AML-193 (cell line): ENCODE measurements at places on chromosomes 1 and 21.

DNA sequence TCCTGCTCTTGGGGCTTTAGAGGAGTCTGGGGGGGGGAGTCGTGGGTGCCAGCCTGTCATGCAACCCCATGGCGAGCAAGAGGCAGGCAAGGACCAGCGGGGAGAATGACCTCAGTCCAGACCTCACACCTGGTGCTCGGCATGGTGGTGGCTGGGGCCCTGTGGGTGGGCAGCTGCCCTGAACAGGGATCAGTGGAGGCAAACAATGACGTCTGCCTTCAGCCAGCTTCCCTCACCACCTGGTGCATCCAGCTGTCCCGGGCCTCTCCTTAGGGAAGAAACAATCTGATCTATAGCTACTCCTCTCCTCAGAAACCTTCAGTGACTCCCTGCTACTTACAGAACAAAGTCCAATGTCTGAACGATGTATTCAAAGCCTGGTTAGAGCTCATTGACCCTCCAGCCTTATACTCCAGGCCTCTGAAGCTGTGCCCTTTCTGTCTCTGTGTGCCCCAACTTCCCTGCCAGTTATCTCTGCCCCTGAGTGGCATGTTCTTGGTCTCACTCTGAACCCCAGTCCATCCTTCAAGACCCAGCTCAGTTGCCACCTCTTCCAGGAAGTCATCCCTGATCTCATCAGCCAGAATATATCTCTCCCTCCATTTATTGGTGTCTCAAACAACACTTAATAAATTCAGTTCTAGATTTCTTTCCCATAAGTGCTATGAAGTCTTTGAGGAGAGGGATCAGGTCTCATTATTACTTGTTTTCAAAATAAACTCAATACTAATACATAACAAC lies 6.6 kb downstream of the PADI2 start:
- DNase-seq: no peak

- DNase-seq: no peak
Measured at GRCh38 chr21:31374395-31374794, 30.3 kb upstream of the TIAM1 start.

- no peak for DNase-seq
Measured at GRCh38 chr1:105785021-105785420, 1271.5 kb upstream of the PRMT6 start.

- DNase-seq: peak; percentile 20
Measured at GRCh38 chr21:31326522-31327242, 17.4 kb downstream of the TIAM1 start.

- no peak for DNase-seq
Measured at GRCh38 chr1:185769136-185769535, 34.9 kb downstream of the HMCN1 start.

- DNase-seq: no peak
Measured at GRCh38 chr1:184974837-184975115, 468 bp upstream of the NIBAN1 start.

DNA sequence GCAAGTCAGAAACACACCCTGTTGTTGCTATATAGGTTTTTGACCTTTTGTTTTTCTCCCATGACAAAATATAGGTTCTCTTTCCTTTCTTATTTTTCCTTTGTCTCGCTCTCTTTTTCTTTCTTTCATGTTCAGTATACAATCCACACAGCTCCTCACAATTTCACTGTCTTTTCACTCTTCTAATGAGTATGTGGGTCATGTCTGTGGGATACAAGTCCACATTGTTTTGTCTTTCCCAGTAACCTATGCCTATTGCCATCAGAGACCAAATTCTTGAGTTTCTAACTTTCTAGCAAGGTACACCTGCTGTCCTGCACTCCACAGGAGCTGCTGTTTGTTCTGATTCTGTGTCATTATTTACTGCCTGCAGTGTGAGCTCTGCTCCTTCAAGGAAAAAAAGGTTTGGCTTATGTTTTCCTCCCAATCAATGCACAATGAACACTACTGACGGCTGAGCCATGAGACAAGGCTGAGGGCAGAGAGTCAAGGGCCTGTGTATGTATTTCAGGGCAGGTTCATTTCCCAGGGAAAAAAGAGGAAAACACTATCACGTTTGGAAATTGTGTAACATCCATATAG lies 453.8 kb downstream of the NEGR1 start:
- no peak for DNase-seq

GRCh38 chr1:157095091-157095490 lies 4.5 kb downstream of the ETV3L start:
- DNase-seq: no peak

DNA sequence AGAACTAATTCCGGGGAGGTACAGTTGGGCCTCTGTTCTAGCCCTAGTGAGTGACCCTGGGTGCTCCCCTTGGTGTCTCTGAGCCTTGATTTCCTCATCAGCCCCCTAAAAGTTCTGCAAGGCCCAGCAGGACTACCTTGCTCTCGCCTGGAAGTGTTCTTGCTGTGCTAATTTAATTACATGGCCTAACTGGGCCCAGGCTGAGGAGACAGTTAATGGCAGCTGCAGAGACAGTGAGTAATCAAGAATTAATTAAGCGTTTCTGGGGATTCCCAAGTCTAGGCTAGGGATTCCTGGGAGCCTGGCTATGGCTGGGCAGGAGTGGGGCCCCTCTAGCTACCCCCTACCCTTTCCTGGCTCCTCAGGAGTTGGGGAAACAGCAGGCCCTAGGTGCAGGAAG lies 24.7 kb upstream of the DMBX1 start:
- no peak for DNase-seq

DNA sequence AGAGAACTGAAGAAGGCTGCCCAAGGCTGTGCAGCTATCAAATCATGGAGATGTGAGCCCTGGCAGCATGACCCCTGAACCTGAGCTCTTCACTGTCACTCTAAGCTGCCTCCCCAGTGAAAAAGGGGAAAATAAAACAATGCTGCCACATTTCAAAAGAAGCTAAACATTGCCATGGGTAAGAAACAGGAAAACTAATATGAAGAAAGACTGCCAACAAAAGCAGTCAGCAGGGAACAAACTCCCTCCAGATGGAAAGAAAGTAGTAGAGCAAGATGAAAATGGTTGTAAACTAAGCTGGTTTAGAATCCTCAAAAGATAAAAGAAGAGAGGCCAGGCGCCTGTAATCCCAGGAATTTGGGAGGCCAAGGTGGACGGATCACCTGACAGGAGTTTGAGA lies 36.2 kb upstream of the CSF1 start:
- DNase-seq: no peak

DNA sequence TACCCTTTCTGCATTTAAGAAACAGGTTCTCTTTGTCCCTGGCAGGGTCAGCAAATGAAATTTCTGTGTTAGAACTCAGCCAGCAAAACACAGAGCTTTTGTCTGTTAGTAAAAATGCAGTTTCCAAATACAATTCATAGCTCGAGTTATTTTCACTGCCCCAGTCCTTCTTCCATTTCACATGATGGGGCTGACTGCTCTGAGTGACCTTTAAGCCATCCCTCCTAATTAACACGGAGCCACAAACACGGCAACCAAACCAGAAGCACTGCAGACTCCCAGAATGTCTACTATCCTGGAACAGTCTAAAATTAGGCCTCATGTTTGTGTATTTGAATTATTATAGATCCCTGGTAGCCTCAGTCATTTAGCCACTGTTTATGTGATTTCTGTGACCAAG lies 99.1 kb upstream of the RGS4 start:
- no peak for DNase-seq

GRCh38 chr1:86449103-86449502 lies 19.6 kb upstream of the CLCA1 start:
- DNase-seq: no peak

DNA sequence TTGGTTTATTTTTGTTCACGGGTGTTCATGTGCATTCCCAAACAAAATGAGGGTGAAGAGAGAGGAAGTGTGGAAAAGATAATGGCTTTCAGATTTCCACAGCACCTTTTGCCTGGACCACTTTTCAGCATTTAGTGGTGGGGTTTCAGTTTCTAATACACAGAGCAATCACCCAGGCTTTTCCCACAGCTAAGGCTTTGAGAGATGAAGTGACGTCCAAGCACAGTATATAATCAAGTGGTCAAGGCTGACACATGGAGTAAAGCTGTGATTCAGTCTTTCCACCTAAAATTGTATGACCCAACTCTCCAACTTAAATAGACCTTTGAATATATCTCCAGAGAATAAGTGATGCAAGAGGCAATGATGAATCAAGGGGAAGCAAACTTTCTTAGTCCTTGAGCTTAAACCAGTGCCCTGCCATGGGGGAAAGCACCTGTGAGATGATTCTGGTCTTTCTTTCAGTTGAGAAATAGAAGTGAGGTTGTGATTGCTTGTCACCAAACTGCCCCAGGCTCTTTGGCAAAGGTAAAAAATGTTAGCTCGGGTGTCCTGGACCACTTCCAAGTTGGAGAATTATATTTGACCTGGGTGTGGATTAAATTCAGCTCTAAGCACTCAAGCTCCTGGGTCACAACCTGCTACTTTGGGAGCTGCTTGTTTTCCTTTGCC lies 2.4 kb upstream of the PIK3R3 start:
- no peak for DNase-seq

DNA sequence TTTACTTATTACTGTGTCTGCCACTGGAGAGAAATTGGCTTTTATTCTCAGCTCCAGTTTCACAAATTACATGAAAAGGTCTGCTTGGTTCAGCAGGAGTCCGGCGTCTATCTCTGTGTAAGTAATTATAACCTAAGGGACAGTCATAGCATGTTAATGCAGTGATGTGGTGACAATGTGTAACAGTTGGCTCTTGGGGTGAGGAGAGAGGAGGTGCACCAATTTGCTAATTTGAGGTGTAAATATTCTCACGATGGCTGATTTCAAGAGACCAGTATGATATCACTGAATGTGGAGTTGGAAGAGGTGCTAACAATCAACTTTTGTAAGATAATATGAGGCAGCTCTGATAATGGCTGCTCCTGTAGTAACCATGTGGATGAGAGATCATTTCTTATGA lies 86.1 kb downstream of the CTH start:
- no peak for DNase-seq

GRCh38 chr1:156559086-156559796 lies 13.1 kb downstream of the IQGAP3 start:
- no peak for DNase-seq

DNA sequence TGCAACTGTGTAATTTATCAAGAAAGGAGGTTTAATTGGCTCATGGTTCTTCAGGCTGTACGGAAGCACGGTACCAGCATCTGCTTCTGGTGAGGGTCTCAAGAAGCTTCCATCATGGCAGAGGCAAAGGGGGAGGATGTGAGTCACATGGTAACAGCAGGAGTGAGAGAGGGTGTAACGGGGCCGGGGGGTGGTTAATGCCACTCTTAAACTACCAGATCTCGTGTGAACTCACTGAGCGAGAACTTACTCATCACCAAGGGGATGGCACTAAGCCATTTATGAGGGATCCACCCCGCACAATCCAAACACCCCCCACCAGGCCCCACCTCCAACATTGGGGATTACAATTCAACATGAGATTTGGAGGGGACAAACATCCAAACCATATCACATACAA lies 21.0 kb upstream of the IFFO2 start:
- DNase-seq: no peak

GRCh38 chr21:41489329-41489728 lies 18.6 kb downstream of the TMPRSS2 start:
- no peak for DNase-seq

GRCh38 chr1:33985656-33986055 lies 121.8 kb downstream of the HMGB4 start:
- DNase-seq: no peak

- DNase-seq: no peak
Measured at GRCh38 chr1:176531036-176531435, 68.1 kb downstream of the PAPPA2 start.

DNA sequence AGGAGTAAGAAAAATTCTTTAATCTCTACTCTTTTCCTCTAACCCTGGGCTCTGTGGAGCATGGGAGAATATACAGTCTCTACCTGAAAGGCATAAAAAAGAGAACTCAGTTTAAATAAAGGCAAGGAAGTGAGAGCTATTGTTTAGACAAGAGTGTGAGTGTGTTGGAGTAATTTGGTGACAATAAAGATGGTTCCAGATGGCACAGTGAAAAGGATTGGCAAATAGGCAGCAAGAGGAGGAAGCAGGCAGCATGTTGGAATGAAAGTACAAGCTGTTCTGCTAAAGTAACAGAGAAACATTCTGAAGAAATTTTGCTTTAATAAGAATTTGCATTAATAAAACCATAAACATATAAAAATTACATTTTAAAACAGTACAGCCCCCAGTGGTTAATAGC lies 163.4 kb downstream of the DNM3 start:
- peak; percentile 15 for DNase-seq

DNA sequence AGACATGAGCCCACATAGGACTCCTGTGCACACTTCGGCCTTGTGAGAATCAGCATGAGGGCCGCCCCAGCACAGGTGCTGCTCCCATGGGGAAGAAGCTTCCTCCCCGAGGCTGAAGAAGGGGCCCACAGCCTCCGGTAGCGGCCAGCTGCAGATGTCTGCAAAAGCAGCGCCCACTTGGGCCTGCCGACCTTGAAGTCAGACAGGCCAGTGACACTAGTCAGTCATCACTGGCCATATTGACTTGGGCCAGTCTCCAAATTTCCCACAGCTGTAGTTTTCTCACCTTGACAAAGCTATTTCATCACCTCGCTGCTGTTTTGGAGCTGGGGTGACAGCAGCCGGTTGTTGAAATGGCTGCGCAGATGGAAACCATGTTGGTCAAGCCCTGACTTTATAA lies 83.0 kb downstream of the RIPK4 start:
- no peak for DNase-seq

DNA sequence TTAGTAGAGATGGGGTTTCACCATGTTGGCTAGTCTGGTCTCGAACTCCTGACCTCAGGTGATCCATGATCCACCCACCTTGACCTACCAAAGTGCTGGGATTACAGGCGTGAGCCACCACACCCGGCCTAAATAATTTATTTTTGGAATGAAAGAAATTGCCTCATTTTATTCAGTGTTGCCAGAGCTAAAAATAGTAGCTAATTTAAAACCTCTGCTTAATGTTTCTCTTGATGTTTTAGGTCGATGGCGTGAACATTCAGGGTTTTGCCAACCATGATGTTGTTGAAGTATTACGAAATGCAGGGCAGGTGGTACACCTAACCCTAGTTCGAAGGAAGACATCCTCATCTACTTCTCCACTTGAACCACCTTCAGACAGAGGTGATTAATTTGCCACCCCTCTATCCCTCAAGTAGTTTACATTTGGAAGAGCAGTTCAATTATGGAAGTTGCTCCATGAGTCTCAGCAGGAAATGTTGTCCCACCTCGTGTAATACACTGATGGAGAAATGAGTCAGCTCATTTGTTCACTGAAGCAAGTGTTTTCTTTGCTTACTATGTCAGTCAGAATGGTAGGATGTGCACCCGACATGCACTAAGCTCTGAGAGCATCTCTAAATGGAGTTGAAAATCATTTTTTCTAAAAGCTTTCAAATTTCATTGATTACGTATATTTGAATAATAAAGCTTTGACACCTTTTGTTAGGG lies 54.9 kb downstream of the PATJ start:
- DNase-seq: no peak

DNA sequence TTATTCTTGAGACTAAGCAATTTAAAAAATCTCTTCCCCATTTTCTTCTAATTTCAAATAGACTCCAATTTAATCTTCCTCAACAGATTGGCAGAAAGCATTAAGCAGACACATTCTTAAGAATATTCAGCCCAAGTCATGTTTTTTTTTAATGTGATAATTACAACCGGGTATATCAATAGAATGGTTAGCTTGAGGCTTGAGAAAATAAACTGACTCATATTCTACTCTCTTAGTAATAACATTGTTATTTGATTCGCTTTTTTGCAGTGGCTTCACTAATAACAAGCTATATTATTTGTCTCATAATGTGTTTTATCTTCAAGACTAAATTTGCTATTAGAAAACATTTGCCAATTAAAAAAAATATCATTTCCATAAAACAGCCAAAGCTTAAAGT lies 488.6 kb upstream of the RGS18 start:
- DNase-seq: no peak

GRCh38 chr1:155207806-155208540 lies at the start of gene THBS3:
Gene THBS3, minus strand, starts transcription at chr1:155207897. Its CDS starts 21 bp downstream, at chr1:155207876.
- no peak for DNase-seq
